ENCODE measurements at places on chromosomes 3 and 15.

DNA sequence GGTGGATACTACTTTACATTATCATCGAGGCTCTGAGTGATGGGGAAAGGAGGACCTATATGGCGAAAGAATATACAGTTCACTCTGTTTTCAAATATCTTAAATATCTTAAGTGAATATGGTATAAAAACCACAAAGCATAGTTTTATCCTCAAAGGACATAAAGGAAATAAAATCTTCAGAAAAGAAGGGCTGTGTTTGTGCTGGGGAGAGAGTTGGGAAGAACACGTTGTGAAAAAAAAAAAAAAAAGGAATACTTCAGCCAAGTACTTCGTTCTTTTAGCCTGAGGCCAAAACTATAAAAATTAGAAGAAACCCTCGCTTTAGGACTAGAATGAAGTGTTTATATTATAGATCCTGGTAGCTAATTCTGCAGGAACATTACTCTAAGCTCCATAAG, 10.2 kb upstream of the TMEM212 start:
- no peak for DNase-seq

GRCh38 chr3:32278714-32279113, 40.2 kb downstream of the CMTM8 start:
- no peak for DNase-seq

- peak; percentile 22 for DNase-seq
Measured at GRCh38 chr3:88433568-88433967, 283.8 kb downstream of the C3orf38 start.

- DNase-seq: peak; percentile 1
Measured at GRCh38 chr3:27666708-27667107, 55.4 kb downstream of the EOMES start.

GRCh38 chr3:132616780-132617179, 19.7 kb downstream of the ACKR4 start:
- no peak for DNase-seq

DNA sequence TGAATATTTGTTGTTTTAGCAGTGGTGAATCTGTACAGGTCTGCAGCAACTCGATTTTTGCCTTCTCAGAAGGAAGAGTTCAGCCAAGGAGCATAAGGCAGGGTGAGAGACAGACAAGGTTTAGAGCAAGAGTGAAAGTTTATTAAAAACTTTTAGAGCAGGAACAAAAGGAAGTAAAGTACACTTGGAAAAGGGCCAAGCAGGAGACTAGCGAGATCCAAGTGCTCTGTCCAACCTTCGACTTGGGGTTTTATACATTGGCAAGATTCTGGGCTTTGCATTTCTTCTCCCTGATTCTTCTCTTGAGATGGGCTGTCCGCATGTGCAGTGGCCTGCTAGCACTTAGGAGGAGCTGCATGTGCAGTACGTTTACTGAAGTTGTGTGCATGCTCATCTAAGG, 46.7 kb upstream of the AADACL2 start:
- DNase-seq: no peak

GRCh38 chr15:39354189-39354588, 226.7 kb upstream of the THBS1 start:
- no peak for DNase-seq

GRCh38 chr3:46731795-46732194, 14.1 kb upstream of the PRSS50 start:
- no peak for DNase-seq

Measured in NCI-H1092 treated with DMSO at 0.1 percent for 48 hours (cell line).